ENCODE measurements at places on chromosomes 2 and 18.

- no peak for DNase-seq
Measured at GRCh38 chr2:20054931-20055330, 3.5 kb upstream of the LAPTM4A start.

GRCh38 chr2:157800838-157801495, 75.2 kb downstream of the ACVR1 start:
- no peak for DNase-seq

DNA sequence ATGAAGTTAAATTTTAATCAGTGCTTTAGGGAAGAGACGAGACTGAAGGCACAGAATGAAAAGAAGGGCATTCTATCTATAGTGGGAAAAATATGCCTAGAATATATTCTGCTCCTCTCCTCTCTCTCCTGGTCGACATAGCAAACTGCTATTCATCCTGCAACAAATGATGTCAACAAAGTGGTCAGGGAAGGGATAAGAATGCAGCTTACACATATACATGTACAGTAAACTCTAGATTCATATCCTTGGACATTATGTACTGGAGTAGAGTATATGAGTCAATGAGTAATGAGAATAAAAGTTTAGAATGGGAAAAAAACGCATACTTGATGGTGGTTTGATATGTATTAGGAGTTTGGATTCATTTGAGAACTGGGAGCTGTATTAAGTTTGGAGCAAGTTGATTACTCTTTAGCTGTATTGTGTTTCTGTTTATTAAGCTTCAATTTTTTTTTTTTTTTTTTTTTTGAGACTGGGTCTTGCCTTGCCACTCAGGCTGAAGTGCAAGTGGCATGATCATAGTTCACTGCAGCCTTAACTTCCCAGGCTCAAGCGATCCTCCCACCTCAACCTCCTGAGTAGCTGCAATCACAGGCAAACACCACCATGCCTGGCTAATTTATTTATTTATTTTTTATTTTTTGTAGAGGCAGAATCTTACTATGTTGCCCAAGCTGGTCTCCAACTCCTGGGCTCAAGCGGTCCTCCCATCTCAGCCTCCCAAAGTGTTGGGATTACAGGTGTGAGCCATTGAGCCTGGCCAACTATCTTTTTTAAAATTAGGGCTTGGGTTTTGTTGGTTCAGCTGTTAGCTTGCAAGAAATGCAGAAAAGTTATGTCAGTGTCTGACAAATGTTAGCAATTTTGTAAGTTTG, 53.8 kb downstream of the STAT1 start:
- DNase-seq = no peak

GRCh38 chr2:120346026-120346666, at the start of gene INHBB:
Gene INHBB (plus strand): TSS chr2:120346136. CDS start chr2:120346189, 53 bp downstream.
- DNase-seq = no peak

GRCh38 chr2:48313036-48313877, 216.7 kb upstream of the STON1 start:
- no peak for DNase-seq

GRCh38 chr2:197113275-197113711, 186.8 kb upstream of the PGAP1 start:
- DNase-seq = peak; percentile 14

DNA sequence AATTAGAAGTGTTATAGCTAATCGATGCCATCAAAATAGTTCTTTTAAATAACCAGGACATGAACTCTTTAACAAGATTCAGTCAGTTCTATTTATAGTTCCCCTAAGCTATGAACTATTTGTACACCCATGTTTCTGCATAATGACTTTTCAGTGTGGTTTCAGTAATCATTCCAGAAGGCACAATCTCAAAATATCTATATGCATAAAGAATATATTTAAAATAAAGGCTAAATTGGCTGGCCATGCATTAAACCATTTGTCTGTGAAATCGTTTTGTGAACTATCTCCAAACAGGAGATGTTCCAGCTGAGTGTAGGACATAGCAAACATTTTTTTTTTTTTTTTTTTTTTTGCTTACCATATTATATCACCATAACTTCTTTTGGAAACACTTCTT, 719.3 kb downstream of the PLCL1 start:
- DNase-seq = no peak

DNA sequence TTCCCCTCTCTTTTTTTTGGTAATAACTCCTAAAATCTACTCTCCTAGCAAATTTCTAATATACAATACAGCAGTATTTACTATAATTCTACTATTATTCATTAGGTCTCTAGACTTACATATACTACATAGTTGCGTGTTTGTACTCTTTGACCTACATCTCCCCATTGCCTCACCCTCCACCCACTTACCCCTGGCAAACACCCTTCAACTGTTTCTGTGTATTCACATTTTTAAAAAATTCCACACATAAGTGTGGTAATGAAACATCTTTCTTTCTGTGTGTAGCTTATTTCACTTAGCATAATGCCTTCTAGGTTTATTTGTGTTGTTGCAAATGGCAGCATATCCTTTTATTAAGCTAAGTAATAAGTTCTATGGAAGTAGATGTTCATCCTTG, 336.0 kb downstream of the CCDC85A start:
- DNase-seq = no peak

DNA sequence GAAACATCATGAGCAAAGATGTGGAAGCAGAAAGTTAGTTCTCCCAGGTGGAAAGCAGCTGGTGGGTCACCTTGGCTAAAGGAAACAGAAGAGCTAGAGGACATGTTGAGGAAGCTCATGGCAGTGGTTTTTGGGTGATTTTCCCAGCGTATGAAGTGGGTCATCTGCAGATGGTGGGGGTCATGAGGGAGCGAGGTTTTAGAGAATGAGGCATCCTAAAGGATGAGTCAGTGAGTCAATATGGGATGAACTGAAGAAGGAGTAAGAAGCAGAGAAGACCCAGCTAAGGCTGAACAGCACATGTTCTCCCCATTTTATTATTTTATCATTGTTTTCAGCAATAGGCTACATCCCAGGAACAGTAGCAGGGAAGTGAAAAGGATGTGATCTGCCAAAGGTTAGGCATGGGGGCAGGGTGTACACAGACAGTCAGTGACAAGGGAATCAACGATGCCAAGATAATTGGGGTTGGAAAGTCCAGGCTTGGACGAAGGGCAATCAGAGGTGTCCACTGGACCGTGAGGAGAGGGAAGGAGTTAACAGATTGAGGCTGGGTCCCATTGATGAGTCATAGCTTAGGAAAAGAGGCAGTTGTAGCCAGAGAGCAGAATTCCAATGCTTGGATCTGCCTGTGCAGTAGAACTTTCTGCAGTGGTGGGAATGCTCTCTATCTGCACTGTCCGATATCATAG, 289.3 kb upstream of the RAB12 start:
- no peak for DNase-seq

GRCh38 chr18:3234457-3234856, 13.1 kb upstream of the MYL12A start:
- no peak for DNase-seq

GRCh38 chr2:150470435-150470834, 17.0 kb downstream of the RND3 start:
- no peak for DNase-seq

DNA sequence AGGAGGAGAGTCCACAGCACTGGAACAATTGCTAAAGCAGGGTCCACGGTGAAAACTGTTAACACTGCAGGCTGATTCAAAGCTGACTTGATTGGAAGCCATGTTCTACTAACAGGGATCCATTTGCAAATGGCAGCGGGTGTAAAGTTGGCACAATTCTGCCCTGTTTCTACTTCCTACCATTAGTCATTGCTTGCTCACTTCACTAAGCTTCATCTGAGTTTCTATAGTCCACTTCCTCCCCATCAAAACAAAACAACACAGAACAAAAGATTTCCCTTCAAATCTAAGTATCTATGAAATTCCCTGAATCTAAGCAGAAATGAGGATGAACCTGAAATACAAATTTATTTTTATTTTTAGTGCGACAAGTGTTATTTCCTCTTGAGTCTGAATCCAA, 187.4 kb upstream of the SOX11 start:
- DNase-seq = no peak

- no peak for DNase-seq
Measured at GRCh38 chr2:73264332-73264606, 20.0 kb downstream of the FBXO41 start.

GRCh38 chr2:58649756-58650155, 408.6 kb upstream of the FANCL start:
- DNase-seq = no peak

GRCh38 chr18:64993695-64994094, 757.1 kb upstream of the CDH7 start:
- no peak for DNase-seq

DNA sequence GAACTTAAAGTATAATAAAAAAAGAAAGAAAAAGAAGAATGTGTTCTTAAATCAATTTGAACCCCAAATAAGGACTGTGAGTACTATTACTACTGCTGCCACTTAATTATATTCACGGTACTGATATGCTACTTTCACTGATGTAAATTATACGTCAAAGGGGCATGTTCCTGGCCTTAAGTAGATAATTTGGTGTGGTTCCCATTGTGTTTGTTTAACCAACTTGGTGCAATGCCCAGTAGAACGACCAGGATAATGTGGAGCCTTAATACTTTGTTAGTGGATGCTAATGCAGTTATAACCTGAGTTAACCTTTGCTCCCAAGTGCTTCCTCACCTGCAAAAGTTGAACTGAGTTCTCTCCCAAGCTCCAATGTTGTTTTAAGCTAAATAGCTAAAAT, 142.0 kb downstream of the NR4A2 start:
- DNase-seq = no peak

Data from GM12891 (cell line).